ENCODE measurements at places on chromosomes 6 and 20.
A peak's percentile ranks its signal among the peaks of the same experiment; 100 is the strongest.

DNA sequence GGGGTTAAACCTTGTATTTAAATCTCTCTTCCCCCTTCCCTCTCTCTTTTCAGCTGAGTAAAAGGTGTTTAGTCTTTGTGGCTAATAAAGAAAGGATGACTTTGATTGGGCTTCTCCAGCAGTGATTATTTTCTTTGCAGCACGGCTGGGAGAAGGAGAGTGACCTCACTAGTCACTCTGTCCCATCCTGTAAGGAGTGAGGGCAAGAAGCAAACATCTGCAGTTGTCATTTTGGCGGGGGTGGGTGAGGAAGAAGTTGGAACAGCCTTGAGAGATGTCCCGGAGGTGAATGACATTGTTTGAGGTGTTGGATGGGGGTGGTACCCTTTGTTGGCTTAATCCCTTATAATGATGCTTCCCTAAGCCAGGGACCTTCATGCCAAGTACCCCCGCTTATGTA is 223.6 kb downstream of the EYA2 start:
- no peak for DNase-seq

DNA sequence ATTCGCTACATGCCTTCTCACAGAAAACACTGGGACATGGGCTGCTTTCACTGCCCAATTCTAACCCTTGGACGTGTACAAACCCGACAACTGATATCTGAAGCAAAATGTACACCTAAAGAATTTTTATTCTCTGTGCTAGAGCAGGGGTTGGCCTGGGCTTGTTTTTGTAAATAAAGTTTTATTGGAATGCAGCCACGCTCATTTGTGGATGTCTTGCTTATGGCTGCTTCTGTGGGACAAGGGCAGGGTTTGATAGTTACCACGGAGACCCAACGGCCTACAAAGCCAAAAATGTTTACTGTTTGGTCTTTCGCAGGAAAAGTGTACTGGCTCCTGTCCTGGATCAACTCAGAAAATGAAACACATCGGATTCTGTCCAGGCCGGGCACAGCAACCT is 58.1 kb upstream of the APCDD1L start:
- no peak for DNase-seq

DNA sequence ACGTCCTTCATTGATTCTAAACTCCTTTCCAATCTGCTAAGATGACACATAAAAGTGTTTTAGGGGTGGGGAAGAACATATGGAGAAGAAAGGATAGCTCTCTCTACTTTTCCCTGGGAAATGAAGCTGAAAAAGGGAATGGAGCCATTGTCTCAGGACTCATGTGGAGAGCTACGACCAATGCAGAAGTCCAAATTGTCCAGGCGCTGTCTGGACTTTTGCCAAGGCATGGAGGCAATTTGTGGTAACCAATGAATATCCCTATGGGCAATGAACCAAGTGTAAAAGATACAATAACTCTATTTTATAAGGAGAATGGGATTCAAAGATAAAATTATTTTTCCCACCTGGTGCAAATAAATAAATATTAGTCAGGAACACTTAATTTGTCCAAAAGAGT is 16.1 kb downstream of the FBXL4 start:
- DNase-seq: peak; percentile 3

- no peak for DNase-seq
These were observed 66.1 kb upstream of the EMILIN3 start for GRCh38 chr20:41432746-41433145.

- DNase-seq: no peak
These were observed 261.2 kb downstream of the DLL1 start for GRCh38 chr6:170029416-170030283.

DNA sequence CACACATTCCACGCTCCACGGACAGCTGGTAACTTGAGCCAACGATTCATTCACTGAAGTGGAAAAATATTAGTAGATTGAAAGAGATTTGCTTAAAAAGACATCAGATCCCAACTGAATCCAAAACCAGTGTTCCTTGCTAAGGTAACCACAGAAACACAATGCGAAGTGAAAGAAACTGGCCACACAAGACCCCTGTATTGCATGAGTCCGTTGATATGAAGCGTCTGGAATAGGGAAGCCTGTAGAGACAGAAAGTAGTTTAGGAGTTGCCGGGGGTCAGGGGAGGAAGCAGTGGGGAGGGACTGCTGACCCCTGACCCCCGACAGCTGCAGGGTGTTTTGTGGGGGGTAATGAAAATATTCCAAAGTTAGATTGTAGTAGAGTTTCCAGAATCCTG is 10.0 kb downstream of the PCK1 start:
- DNase-seq: no peak

DNA sequence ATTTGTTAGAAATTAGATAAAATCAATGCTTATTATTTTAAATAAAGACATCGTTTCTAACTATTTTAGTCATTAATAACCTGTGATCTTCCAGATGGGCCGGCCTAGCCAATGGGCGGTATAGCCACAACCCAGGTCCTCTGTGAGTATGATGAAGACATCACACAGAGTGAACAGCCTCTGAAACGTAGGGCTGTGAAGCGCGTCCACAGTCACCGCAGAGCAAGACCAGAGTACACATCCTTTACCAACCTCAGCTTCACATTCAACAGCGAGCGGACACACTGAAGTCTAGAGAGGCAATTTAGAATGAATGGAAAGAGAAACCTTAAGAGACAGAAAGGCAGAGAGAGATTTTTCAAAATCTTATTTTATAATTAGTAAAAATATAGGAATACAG is 125.0 kb upstream of the RPS6KA2 start:
- no peak for DNase-seq

Measured in NCI-H82 (cell line).